ENCODE measurements at places on chromosomes 6 and 20.

DNA sequence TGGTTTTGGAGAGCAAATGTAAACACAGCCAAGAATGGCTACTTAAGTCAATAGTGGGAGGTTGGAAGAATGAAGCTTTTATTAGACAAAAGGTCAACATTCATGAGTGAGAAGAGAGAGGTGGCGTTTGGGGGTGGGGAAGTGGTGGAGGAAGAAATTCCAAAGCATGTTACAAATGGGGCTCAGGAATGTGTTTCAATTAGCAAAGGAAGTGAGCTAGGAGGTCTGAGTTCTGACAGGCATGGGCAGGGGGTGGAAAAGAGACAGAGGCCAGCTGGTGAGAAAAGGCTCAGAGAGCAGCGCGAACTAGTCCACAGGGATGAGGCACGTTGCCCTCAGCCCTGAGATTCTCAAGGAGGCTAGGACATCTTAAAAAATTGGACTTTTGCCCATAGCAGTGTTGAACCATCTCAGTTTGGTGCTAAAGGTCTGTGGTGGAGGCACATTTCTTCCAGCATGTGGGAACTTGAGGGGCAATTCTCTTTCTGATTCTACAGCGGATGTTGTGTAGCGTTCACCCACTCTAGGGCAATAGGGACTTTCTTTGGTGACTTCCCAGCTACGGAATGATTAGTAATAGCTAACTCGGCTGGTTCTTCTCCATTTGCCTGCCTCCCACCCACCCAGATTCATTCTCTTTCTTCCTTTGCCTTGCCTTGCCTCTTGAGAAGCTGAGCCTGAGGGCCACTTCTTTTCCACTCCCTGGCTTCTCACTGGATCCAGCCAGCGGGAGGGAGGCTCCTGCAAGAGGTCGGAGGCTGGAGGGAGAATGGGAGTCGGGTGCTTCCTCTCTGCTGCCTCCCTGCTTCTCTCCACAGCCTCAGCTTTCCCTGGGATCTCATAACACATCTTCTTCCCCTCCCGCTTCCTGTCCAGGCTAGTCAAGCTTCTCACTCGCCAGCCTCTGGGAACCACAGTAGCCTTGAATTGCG, 45.1 kb upstream of the NEDD9 start:
- no peak overlapping the region for H3K4me3 ChIP-seq
- no peaks in the 10 kb centered on the region for H3K4me1 ChIP-seq
- H3K36me3 ChIP-seq: no peaks in the 10 kb centered on the region
- DNase-seq: no peak
- no peak overlapping the region for H3K27ac ChIP-seq
- no peaks in the 10 kb centered on the region for H3K27me3 ChIP-seq

- H3K4me3 ChIP-seq: no peak overlapping the region
- peaks cover 3% of the 10 kb centered on the region for H3K27me3 ChIP-seq
- peaks cover 4% of the 10 kb centered on the region for H3K36me3 ChIP-seq
- DNase-seq: no peak
- H3K4me1 ChIP-seq: peaks cover 18% of the 10 kb centered on the region
- no peak overlapping the region for H3K27ac ChIP-seq
Observed at GRCh38 chr6:170362121-170362520, 55.6 kb downstream of the FAM120B start.

DNA sequence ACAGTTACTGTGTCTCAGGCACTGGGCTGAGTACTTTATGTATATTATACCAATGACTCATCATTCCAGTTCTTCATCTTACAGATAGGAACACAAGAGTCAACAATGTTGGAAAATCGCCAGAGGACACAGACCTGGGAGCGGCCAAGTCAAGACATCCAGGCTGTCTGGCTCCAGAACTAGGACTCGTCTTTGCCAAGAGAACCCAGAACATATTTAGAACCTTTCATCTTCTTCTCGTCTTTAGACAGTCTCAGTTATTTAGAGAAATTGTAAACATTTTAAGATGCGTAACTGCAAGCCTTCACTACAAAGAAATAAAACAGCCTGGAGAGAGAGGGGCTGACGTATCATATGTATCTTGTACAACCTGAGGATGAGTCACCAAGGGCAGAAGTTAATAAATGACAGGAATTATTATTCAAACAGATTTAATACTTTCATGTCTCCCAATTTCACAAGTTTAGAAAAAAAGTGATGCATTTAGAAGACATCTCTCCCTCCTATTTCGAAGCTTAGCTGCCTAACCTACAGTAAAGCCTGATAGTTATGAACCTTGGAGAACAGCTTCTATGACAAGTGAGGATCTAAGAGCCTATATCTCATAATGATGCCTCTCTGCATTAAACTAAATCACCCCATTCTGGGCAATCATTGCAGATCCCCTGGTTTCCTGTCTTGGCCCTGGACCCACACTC, 43.4 kb downstream of the SLC22A3 start:
- H3K4me3 ChIP-seq: no peak overlapping the region
- no peak for DNase-seq
- peaks cover 1% of the 10 kb centered on the region for H3K4me1 ChIP-seq
- no peaks in the 10 kb centered on the region for H3K27me3 ChIP-seq

- no peaks in the 10 kb centered on the region for H3K4me1 ChIP-seq
- H3K4me3 ChIP-seq: no peak overlapping the region
- no peak overlapping the region for H3K27ac ChIP-seq
- no peaks in the 10 kb centered on the region for H3K27me3 ChIP-seq
- no peaks in the 10 kb centered on the region for H3K36me3 ChIP-seq
- DNase-seq: no peak
Observed at GRCh38 chr6:11500008-11500407, 37.5 kb upstream of the TMEM170B start.

DNA sequence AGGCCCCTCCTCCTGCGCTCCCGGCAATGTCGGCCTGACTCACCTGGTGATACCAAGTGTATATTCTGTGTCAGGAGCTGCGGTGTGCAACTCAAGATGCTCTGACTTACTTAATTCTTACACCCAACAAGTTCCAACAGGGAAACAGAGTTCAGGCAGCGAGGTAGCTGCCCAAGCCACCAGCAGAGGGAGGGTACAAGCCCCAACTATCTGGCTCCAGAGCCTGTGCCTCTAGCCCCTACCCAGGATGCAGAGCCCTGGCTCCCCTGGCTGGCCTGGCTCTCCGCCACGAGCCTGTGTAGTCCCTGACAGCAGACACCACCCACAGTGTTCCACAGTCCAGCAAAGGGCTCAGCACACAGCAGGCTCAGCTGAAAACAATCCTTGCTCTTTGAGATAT, 34.9 kb downstream of the C20orf203 start:
- H3K36me3 ChIP-seq: no peaks in the 10 kb centered on the region
- H3K27me3 ChIP-seq: peaks cover 9% of the 10 kb centered on the region
- no peak overlapping the region for H3K27ac ChIP-seq
- H3K4me1 ChIP-seq: peaks cover 15% of the 10 kb centered on the region
- no peak for DNase-seq

- no peak overlapping the region for H3K4me3 ChIP-seq
- H3K27ac ChIP-seq: no peak overlapping the region
- no peaks in the 10 kb centered on the region for H3K27me3 ChIP-seq
Observed at GRCh38 chr6:129455126-129455769, 254.7 kb downstream of the ARHGAP18 start.

- H3K4me3 ChIP-seq: no peak overlapping the region
- H3K36me3 ChIP-seq: no peaks in the 10 kb centered on the region
- no peak overlapping the region for H3K27ac ChIP-seq
- no peaks in the 10 kb centered on the region for H3K27me3 ChIP-seq
- peak; percentile 27 for DNase-seq
Observed at GRCh38 chr6:168054765-168055560, 24.0 kb downstream of the FRMD1 start.

DNA sequence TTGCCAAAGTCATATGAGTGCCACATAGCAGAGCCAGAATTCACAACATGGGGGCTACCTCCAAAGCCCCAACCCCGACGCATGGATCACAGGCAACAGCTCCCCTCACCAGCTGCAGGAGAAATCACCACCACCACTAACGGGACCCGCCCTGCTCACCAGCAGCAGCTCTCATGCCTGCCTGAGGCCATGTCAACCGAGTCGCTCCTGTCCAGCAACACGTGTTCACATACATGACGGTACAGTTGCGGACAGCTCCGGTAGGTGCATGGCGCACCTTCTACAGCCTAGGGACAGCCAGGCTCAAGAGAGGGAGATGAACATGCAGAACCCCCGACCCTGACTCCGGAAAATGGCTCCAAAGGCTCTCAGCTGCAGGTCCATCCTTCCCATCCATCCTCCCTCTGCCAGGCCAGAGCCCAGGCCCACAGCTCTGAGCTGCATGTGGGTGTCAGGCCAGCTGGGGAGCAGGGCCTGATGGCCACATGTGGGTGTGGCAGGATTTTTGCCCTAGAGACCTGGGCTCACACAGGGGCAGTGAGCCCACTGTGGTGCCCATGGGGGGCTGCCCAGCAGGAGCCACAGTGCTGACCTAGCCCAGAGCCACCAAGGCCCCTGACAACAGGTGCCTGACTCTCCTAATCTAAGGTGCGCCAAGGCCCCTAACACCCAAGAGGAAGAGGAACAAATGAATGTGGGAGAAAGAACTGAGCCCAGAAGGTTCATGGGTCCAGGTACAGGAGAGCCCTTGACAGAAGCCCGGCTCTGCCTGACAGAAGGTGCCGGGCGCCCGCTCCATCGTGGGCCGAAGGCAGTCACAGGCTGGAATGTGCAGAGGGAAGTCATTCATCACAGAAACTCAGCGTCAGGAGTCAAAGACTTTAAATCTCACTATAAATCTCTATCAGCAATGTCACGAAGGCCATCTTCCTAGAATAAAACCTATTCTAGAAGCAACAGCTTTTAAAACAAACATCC, 10.5 kb downstream of the RPS6KA2 start:
- peaks cover 13% of the 10 kb centered on the region for H3K36me3 ChIP-seq
- H3K4me3 ChIP-seq: no peak overlapping the region
- H3K27me3 ChIP-seq: peaks cover 6% of the 10 kb centered on the region
- peaks cover 44% of the 10 kb centered on the region for H3K4me1 ChIP-seq

DNA sequence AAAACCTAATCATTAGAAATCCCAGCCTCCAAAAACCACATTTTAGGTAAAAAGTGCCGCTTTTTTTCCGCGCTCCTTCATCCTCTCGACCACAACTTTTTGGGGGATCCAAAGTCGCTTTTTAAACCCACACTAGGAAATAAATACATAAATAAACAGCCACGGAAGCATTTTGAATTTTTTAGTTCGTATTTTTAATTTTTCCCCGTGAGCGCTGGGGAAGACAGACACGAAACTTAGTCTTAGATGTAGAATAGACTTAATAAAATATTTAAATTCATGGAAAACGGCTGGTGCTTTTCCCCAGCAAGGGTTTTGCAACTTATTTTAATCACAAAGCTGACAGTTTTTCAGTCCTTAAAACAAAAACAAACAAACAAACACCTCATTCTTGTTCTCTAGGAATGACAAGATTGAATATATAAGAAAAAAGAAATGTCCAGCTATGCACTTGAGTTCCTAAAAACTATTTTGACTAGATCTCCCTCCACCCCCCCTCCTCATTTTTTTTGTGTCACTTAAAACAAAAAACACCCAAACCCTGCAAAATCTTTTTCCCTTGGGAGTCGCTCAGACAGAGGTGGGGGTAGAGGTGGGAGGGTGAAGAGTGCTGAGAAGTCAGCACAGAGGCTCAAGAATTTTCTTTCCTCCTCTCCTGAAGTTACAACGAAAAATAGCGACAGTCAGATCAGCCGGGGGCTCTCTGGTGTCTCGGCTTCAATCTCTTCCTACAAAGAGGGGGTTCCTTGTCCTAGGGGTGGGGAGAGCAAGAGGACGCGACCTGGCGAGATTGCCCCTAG, 43.4 kb upstream of the SUPT3H start:
- peaks cover 15% of the 10 kb centered on the region for H3K4me1 ChIP-seq
- peak overlapping the region; percentile 92 for H3K4me3 ChIP-seq
- H3K27me3 ChIP-seq: peaks cover 19% of the 10 kb centered on the region

GRCh38 chr20:23127506-23128279, 41.6 kb upstream of the CD93 start:
- no peak overlapping the region for H3K27ac ChIP-seq
- no peaks in the 10 kb centered on the region for H3K36me3 ChIP-seq
- no peak overlapping the region for H3K4me3 ChIP-seq
- DNase-seq: no peak

- DNase-seq: peak; percentile 13
- no peaks in the 10 kb centered on the region for H3K36me3 ChIP-seq
- peaks cover 23% of the 10 kb centered on the region for H3K4me1 ChIP-seq
- H3K27ac ChIP-seq: peak overlapping the region; percentile 6
- peaks cover 6% of the 10 kb centered on the region for H3K27me3 ChIP-seq
Observed at GRCh38 chr20:36334281-36335205, 28.4 kb downstream of the DLGAP4 start.

- H3K27ac ChIP-seq: no peak overlapping the region
- H3K4me3 ChIP-seq: no peak overlapping the region
- no peaks in the 10 kb centered on the region for H3K36me3 ChIP-seq
- DNase-seq: no peak
- peaks cover 2% of the 10 kb centered on the region for H3K27me3 ChIP-seq
Observed at GRCh38 chr20:43040427-43040826, 149.3 kb downstream of the PTPRT start.

DNA sequence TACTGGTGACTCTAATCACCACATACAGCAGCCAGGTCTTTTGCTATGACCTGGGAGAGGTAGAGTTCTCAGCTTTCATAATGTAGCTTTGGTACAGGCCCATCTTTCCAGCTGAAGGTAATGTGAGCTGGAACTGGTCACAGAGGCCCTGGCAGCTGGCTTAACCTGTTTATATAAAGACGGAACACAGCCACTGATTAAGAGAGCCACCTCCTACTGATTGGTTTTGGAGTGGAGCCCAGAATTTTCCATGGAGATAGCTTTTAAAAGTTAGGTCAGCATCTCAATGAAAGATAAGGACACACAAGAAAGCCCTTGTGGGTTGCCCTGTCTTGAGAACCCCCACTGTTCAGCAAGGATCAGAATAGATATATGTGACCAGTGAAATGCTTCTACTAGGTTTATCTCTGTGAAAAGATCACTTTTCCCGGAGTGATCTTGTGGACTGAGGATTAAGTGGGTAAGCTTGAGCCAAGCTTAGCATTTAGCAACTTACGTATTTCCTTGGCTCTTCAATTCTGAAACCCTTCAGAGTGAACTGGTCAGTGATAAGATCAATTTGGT, 213.7 kb upstream of the CITED2 start:
- H3K36me3 ChIP-seq: no peaks in the 10 kb centered on the region
- no peaks in the 10 kb centered on the region for H3K27me3 ChIP-seq
- H3K4me1 ChIP-seq: peaks cover 2% of the 10 kb centered on the region

GRCh38 chr6:146965110-146965689, 239.0 kb upstream of the STXBP5 start:
- no peak overlapping the region for H3K27ac ChIP-seq
- H3K27me3 ChIP-seq: peaks cover 1% of the 10 kb centered on the region
- peaks cover 11% of the 10 kb centered on the region for H3K36me3 ChIP-seq
- no peaks in the 10 kb centered on the region for H3K4me1 ChIP-seq
- no peak overlapping the region for H3K4me3 ChIP-seq

DNA sequence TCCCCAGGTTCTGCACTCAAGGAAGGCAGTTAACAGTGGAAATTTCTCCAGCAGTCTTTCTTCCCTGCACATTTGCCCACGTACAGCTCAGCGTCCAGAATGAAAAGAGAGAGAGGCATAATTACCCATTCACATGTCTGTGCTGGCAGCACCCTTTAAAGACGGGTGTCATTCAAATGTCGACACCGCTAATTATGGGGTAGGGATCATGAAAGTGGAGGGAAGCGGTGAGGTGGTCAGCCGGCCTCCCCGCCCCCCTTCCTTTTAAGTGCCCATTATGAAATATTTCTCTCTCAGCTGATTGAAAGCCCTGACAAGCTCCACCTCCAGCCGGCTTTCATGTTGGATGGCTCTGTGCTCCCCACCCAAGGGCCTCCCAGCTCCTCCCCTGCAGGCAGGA, 246.1 kb downstream of the BMP7 start:
- no peak overlapping the region for H3K27ac ChIP-seq
- peaks cover 5% of the 10 kb centered on the region for H3K36me3 ChIP-seq
- H3K4me3 ChIP-seq: no peak overlapping the region
- no peaks in the 10 kb centered on the region for H3K27me3 ChIP-seq
- no peak for DNase-seq
